Stimulated activated CD4-positive, alpha-beta T cell treated with anti-CD3 and anti-CD28 coated beads, TNF-alpha, amount 100 ng/mL, for 4 hours (primary cell): ENCODE measurements at places on chromosomes 5 and 9.

DNA sequence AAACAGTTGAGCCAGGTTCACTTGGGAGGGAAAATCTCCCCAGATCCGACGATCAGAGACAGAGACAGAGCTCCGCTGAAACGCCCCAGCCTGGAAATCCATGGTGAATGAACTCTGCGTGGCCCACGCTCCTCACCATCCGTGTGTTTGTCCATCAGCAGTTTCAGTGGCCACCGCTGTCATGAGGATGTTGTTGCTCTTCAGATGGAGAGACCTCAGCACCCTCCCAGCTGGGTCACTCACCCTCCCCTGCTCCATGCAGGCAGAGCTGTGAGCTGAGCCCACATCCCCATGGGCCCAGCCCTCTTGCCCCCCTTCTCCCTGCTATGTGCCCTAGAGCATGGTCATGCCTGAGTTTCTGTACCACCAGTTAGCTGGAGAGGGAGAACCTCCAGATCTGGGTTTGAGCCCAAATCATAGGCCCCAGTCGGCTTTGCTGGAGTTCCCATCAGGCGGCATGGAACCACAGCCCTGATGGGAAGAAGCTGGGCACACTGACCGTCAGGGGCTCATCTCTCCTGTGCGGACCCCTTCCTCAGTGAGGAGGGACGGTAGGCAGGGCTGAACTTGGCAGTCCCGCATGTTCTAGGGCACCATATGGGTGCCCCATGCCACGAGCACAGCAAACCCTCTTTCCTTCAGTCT lies 154.4 kb upstream of the COL5A1 start:
- DNase-seq = no peak

- DNase-seq = no peak
These were observed 203.9 kb downstream of the SAXO1 start for GRCh38 chr9:18829066-18829465.

DNA sequence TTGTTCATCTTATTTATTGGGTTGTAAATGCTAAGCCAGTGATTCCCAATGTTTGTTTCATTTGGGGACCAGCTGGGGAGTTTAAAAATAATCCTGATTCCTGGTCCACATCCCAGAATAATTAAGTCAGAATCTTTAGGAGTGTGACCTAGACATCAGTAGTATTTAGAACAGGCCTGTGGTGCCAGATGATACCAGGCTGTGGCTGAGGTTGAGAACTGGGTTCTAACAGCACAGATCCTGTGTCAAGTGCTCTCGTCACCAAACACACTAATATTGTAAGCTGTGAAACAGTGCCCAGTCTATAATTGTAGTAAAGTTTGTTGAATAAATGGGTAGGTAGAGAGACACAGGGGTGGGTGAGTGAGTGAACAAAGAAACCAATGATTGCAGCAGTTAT lies 172.1 kb upstream of the PPP1R2B start:
- no peak for DNase-seq

- DNase-seq = no peak
These were observed 462.5 kb upstream of the TYRP1 start for GRCh38 chr9:12230708-12231107.

- no peak for DNase-seq
These were observed 23.2 kb downstream of the EGR1 start for GRCh38 chr5:138488481-138488945.

GRCh38 chr9:80976403-80976802 lies 712.9 kb downstream of the TLE1 start:
- no peak for DNase-seq

DNA sequence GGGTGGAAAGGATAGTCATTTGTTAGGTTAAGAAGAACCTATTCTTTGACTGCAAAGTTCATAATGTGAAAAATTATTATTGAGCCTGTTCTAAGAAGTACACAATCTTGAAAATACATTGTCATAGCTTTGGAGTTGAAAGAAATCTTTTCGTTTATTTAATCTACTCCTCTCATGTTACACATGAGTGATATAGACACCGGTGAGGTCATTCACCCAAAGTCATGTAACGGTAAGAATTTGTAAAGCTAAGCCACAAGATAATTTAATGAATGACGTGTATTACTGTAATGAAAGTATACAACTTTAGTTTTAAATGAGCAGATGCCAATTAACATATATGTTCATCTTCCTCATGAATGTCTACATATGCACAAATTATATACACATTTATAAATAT lies 284.1 kb upstream of the PDE4D start:
- no peak for DNase-seq

GRCh38 chr9:100084734-100085133 lies 14.1 kb downstream of the ERP44 start:
- no peak for DNase-seq

GRCh38 chr5:121088341-121088740 lies 624.2 kb downstream of the PRR16 start:
- DNase-seq = no peak

GRCh38 chr5:63878788-63879187 lies 83.5 kb downstream of the HTR1A start:
- no peak for DNase-seq

- no peak for DNase-seq
These were observed 17.5 kb downstream of the CDH12 start for GRCh38 chr5:22835686-22836085.

DNA sequence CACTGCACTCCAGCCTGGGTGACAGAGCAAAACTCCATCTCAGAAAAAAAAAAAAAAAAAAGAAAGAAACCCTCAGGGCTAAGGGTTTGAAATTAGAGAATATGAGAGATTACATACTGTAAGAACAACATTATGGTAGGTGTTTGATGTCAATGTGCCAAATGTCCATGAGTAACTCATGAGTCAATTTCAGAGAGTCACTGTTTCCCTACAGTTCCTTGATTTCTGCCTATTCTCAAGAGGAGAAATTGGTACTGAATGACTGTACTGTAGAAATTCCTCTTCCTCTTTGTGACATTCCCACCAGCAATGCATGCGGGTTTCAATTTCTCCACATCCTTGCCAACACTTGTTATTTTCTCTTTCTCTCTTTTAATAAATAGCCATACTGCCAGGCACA lies 35.2 kb downstream of the MARVELD2 start:
- DNase-seq = no peak

GRCh38 chr9:72955126-72955455 lies 2.2 kb upstream of the ALDH1A1 start:
- DNase-seq = no peak

DNA sequence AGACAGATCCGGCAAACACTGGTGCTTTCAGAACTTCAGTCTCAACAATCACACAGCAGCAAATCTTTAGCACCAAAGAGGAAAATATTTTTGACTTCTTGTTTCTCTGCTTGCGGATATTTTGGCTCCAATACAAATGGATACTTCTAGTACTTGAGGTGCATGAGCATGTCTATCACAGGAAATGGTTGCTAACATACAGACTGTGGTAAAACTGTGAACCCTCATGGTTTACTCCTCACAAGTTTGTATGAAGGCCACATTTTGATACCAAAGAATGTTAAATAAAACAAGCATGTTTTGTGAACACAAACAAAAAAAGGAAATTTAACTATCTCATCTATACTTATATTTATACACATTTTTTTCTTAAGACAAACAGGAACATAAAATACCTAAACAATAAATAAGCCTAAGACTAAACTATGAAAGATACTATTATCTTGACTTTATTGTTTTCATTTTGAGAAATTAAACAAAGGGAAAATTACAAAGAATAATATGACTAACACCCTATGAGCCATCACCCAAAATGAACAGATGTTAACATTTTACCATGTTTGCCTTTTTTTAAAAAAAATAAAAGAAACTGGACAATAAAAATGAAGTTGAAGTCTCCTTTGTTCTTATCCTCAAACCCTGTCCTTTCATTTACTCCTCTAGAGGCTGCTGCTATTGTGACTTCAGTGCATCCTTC lies 135.0 kb upstream of the LHFPL2 start:
- DNase-seq = no peak

- no peak for DNase-seq
These were observed 305.7 kb upstream of the KCNN2 start for GRCh38 chr5:114056185-114056538.

GRCh38 chr9:19200229-19200628 lies 30.3 kb upstream of the DENND4C start:
- no peak for DNase-seq

DNA sequence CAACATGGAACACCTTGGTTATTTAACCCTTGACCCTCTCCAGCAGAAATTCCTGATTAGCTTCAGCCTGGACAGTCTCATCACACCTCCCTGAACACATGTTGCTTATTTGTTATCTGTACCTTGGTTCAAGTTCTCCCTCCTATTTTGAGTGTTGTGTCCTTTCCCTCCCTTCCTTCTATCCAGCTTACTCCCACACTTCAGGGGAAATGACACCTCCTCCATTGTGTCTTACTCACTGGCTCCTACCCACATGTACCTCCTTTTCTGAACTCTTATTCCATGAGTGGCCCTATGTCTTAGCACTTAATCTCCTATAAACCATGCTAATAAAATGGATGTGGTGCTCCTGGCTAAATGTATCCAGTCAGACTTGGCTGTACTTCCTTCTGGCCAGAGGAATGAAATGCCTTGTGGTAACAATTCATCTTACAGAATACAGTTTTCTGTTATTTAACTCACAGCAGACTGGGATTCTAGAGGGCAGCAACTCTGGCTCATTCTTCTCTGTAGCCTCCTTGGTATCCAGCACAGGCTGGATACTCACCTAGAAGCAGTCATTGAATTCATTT lies 11.2 kb downstream of the LIX1 start:
- no peak for DNase-seq

DNA sequence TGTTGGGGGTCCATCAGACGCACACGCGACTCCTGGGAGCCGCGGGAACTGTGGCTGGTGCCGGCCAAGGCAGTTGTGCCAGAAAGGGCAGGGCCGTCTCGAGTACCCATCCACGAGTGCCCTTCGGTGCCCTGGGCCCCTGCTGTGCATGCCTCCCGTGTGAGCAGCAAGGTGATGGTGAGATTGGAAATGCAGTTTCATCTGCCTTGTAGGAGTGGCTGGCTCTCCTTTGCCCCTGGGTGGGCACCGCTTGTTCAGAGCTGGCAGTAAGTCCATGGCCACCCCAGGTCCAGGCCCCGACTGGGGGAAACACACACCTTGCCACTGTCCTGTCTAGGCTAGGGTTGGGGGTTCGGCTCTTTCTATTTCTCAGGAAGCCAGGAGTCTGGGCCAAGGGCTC lies 5.7 kb downstream of the NKD2 start:
- DNase-seq = no peak

DNA sequence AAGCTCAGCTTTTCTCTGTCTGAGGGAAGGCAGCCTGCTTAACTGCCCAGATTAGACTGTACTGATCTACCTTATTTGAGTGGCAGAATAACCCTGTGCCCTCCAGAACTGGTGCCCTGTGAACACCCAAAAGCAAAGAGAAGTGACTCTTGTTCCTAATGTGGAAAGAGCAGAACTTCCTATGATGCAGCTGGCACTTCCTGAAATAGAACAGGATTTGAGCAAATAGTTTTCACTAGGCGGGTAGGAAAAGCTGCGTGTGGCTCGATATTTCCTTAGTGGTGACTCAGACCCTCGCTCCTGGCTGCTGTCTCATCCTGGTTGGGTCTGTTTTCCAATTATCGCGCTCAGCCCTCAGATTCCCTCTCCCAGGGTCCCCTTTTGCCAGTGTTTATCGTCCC lies 89.9 kb downstream of the SH3TC2 start:
- no peak for DNase-seq

DNA sequence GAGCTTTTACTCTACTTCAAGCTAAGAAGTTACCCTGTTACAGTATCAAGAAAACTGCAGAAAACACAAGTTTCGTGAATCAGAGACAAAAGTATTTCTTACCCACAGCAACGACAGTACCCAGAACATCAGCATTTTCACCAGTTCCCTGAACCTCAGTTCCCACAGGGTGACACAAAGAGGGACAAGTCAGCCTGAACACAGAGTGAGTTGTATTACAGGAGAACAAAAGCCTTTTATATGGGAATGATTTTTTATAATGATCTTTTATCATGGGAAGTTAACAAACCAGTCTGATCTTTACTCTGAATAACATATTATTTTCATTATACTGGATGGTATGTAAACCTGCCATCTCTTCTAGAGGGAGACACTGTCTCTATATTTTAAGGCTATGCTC lies 139.0 kb upstream of the ITGA1 start:
- no peak for DNase-seq

GRCh38 chr5:83475391-83475863 lies 3.9 kb downstream of the VCAN start:
- no peak for DNase-seq

- no peak for DNase-seq
These were observed 63.3 kb downstream of the LIX1 start for GRCh38 chr5:97078958-97079743.

DNA sequence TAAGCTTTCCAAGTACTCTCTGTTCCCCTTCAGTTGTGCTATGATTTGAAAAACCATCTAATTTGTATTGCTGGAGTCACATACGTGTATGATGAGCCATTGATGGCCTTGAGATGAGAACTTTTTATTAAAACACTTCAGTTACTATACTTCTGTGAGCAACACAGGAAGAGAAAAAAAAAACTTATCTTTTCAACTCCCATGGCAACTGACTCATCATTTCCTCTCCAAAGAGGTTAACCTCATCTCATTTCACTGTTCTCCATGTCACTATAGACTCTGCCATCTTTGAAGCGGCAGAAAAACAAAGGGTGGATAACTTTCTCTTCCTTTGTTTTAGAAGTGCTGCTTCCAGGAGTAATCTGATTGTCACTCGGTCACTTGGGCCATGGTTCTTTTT lies 104.3 kb upstream of the PCSK1 start:
- peak; percentile 0 for DNase-seq

- DNase-seq = no peak
These were observed 51.9 kb upstream of the IQGAP2 start for GRCh38 chr5:76351176-76351575.

DNA sequence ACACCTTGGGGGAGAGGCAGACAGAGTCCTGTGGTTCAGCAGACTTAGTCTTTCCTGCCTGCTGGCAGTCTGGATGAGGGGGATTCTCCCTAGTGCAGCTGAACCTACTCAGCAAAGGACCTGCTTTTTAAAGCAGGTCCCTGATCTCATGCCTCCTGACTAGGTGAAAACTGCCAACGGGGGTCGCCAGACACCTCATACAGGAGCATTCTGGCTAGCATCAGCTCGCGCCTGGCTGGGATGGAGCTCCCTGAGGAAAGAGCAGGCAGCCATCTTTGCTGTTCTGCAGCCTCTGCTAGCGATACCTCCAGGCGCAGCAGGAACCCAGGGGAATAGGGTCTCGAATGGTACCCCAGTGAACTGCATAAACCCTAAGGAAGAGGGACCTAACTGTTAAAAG lies 225.2 kb downstream of the CDH9 start:
- no peak for DNase-seq

DNA sequence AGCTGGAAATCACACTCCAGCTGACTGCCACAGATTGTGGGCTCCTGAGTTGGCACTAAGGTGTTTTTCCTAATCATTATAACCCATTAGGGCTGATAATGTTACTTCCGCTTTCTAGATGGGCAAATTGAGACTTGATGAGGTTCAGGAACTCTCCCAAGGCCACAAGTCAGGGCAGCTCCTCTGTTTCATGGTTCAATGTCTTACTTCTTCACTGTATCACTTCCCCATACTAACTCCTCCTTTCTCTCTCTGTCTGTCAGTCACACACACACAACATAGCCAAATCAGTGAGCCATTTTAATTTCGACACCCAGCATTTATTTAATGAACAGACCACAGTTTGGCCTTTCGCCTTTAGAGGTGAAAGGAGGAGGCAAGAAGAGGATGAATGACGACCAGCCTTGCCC lies 17.8 kb upstream of the TRAF1 start:
- no peak for DNase-seq
